ENCODE measurements at places on chromosomes 13 and 19.

- no peak for DNase-seq
Observed at GRCh38 chr13:32415019-32415418, 12.9 kb downstream of the N4BP2L1 start.

DNA sequence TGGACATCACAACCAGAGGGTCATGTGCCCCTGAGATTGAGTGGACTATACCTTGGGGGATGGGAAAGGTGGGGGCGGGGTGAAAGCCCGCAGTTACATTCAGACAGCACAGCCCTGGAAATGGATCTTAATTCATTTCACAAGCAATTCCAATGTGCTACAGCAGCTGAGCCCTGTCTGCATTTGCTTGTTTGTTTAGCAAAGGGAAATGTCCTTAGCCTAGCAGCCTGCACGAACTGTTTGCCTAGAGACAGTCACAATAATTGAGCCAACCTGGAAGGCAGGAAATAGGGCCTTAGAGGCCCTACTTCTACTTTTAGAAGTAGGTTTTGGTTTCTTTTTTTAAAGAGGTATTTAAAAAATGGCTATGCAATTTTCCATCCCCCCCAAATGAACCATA is 177.3 kb upstream of the KL start:
- DNase-seq: no peak

- no peak for DNase-seq
Observed at GRCh38 chr13:99975626-99976025, 4.1 kb upstream of the ZIC5 start.

DNA sequence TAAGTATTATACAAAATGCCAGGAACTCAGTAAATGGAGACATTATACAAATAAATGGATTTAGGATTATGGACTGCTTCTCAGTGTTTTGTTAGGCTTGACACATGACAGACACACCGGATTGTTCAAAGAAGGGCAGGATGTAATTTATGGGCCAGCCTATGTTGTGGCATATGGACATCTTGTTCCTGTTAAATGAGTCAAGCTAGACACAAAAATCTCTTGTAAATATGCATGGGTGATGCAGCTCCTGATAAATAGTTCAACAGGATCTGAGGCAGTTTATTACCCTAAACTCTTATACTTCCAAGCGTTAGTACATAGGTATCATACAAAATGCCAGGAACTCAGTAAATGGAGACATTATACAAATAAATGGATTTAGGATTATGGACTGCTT is 502.3 kb downstream of the TBC1D4 start:
- no peak for DNase-seq

GRCh38 chr19:13220847-13221246 is 70.6 kb downstream of the IER2 start:
- no peak for DNase-seq

DNA sequence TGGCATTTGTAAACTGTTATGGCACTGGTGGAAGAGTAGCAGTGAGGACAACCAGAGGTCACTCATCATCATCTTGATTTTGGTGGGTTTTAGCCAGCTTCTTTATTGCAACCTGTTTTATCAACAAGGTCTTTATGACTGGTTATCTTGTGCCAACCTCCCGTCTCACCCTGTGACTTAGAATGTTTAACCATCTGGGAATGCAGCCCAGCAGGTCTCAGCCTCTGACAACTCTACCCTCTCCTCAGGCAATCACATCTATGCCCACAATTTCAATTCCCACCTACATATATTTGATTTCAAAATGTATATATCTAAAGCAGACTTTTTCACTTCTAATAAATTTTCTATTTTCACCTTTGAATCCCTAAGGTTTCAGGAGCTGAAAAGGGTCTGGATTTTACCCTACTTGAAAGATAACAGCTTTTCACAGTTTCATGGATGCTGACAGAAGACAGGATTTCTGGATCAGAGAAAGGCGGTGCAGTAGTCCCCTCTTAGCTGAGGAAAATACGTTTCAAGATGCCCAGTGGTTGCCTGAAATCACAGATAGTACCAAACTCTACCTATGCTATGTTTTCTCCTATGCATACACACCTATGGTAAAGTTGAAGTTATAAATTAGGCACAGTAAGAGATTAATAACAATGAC is 1171.8 kb downstream of the DIAPH3 start:
- no peak for DNase-seq

GRCh38 chr19:8648240-8648639 is 17.8 kb downstream of the NFILZ start:
- DNase-seq: no peak

- DNase-seq: no peak
Observed at GRCh38 chr19:18262917-18263316, 11.3 kb downstream of the IQCN start.
